T-helper 22 cell (primary cell): ENCODE measurements at places on chromosomes 1 and 21.

DNA sequence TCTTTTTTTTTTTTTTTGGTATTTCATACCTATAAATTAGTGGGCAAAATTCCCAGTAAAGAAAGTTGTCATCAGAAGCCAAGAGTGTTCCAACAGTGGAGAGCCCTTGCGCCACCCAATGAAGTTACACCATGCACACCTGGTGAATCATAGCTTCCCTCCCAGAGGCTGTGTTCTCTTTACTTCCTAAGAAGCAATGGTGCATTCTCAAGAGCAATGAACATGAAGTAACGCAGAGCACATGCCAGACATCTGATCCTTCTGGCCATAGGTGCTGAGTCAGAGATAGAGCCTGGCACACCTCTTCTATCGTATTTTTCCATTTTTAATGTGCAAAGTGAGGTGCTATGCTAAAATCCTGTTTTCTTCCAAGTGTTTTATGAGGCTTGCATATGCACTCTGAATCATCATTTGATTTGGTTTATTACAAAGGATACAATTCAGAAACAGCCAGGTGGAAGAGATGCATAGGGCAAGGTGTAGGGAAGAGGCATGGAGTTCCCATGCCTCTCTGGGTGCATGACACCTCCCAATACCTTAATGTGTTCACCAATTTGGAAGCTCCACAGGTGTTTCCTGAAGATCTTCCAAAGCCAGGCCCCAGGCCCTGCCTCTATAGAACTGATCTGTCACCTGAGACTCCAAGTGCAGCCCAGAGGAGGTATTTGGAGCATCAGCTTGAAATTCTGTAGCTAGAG, 408.0 kb downstream of the SIPA1L2 start:
- no peak for DNase-seq

GRCh38 chr21:17798796-17799195, 20.4 kb downstream of the C21orf91 start:
- no peak for DNase-seq

DNA sequence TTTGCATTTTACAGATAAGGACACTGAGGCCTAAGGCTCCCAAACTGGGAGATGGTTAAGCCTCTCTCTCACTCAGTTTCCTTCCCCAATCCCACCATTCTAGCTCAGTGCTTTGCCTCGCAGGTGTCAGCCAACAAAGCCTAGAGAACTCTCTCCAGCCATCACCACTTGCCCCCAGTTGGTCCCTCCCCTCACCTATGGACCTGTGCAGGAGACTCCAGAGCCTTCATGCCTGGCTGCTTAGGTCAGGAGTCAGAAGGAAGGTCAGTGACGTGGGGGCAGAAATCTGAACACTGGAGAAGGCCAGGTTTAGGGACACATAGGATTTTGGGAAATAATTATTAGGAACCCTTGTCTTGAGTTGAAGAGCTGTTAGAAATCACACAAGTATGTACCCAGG, 295.3 kb downstream of the PTPRU start:
- DNase-seq: no peak

DNA sequence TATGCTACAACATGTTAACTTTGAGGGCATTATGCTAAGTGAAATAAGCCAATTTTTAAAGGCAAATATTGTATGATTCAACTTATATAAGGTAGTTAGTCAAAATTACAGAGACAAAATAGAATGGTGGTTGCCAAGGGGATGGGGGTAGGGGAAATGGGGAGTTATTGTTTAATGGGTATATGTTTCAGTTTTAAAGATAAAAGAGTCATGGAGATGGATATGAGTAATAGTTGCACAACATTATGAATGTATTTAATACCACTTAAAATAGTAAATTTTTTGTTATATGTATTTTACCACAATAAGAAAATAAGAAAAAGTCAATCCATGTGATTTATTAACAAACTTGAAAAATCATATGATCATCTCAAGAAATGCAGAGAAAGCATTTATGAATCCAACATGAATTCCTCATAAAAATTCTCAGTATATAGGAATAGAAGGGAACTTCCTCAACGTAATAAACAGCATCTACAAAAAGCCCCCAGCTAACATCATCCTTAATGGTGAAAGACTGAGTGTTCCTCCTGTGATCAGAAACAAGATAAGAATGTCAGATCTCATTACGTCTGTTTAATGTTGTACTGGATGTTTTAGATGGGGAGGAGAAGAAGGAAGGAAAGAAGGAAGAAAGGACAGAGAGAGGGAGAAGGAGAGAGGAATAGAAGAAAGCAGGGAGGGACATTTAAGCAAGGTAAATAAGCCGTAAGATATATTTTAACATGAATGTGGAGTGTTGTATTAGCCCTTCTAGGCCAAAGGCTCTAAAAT, 6.7 kb upstream of the TSEN15 start:
- DNase-seq: no peak

- DNase-seq: no peak
These were observed 48.7 kb downstream of the SPAG17 start for GRCh38 chr1:118136187-118136941.

DNA sequence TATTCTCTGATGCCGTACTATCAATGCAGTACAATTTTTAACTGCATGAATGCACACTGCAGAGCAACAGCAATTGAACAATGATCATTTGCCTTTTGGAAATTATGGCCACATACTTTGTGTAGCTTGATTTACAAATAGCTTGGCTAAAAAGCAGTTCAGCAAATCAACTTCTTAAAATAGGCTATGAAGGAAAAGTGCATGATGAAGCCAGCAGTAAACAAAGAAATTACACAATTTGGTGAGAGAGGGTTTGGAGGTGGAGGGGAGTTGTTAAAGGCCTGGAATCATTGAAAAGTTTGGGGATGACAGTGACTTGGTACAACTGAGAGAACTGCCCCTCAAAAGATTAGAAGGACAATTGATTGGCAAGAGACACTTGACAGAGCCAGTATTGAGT, 6.5 kb downstream of the PIGM start:
- no peak for DNase-seq

- no peak for DNase-seq
These were observed 10.7 kb downstream of the NEK7 start for GRCh38 chr1:198167436-198167934.

GRCh38 chr1:61724506-61724812, 482 bp downstream of the TM2D1 start:
- DNase-seq: no peak

- DNase-seq: no peak
These were observed 89.4 kb downstream of the OMA1 start for GRCh38 chr1:58457023-58457635.

DNA sequence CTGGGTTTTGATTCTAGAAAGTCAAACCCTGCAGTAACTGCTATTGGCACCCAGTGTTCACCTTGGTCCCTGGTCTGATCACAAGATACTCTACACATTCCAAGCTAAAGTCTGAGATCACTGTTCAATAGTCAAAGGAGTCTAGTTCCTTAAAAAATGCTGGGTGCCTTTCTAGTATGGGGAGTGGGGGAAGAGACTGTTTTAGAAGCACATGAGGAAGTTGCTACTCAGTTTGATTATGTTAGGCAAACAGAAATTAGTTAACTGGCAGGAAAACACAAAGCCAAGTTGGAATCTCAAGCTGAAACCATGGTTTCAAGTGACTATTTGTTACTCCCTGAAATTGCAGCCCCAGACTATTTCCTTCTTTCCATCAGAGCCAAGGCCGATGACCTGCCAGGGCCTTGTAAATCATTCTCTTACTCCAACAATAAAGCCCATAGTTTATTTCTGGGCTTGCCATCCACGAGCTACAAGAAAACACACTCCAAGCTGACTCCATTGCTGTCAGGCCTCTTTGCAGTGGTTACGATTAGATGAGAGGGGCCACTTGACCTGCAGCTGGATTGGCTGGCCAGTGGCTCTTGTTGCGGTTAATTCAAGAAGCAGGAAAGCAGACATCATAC, 21.1 kb upstream of the VTCN1 start:
- DNase-seq: no peak

GRCh38 chr1:92273039-92273438, 25.7 kb downstream of the GLMN start:
- DNase-seq: no peak

- DNase-seq: no peak
These were observed 51.7 kb downstream of the UMODL1 start for GRCh38 chr21:42122808-42123207.

- DNase-seq: no peak
These were observed 80.3 kb downstream of the PCNX2 start for GRCh38 chr1:233215135-233215760.

- no peak for DNase-seq
These were observed 30.0 kb downstream of the ZNF697 start for GRCh38 chr1:119617751-119618691.

- DNase-seq: no peak
These were observed 12.6 kb downstream of the LRIF1 start for GRCh38 chr1:110951161-110951560.

DNA sequence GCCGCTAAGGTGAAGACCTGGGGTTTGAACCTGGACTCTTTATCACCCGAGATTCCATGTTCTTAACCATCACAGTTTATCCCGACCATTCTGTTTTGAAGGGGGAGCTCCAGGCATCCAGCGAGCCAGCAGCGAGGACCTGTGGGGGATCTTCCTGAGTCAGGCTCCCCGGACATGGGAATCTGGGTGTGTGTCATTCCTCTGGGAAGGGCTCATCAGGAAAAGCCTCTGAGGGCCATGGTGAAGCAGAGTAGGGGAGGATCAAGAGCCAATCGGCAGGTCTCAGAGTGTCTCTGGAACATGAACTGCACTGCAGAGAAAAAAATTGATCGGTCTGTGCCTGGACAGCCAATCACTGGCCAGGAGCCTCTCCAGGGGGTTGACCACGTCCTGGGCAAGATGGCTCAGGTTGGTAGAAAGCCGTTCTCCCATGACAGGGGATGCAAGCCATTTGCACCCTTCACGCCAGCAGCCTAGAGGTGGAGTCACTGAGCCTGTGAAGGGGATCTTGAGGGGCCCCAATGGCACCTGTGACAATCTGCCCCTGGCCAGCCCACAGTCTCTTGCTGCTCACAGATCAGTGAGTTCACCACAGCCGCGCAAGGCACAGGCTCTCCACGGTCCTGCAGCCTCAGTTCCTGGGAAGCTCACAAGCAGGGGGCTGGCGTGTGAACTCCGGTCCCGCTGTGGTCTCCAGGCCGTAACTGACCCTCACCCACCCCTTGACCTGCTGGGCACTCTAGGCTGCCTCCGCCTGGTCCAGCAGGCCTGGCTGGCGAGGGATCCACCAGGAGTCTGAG, 20.4 kb upstream of the ACTRT2 start:
- no peak for DNase-seq
